NCI-H2029 treated with DMSO at 0.1 percent for 48 hours (cell line): ENCODE measurements at places on chromosomes 7 and 10.

DNA sequence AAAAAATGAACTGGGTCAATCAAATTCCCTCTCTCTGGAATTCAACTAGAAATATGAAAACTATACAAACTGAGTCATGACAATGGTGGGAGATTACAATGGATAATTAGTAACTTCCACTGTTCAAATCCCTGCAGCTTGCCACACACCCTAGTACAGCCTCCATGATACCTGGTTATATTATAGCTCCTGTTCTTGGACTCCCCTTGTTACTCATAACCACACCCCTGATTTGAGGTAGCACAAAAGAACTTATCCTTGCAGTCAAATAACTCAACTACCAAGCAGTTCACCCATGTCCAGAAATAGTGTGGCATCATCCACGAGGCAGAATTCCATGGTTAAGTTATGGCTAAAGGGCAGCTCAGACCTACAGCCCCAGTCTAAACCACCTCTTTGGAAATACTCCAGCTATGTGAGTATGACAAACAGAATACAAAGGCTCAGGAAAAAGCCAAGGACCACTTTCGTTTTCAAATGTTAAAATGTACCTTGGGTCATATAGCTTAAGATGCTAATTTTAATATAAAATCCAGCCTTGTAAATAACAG lies 164.7 kb downstream of the CPEB3 start:
- DNase-seq: no peak

- DNase-seq: no peak
Measured at GRCh38 chr10:58115218-58116050, 152.3 kb downstream of the IPMK start.

GRCh38 chr10:121516093-121516865 lies 82.0 kb downstream of the FGFR2 start:
- DNase-seq: no peak

DNA sequence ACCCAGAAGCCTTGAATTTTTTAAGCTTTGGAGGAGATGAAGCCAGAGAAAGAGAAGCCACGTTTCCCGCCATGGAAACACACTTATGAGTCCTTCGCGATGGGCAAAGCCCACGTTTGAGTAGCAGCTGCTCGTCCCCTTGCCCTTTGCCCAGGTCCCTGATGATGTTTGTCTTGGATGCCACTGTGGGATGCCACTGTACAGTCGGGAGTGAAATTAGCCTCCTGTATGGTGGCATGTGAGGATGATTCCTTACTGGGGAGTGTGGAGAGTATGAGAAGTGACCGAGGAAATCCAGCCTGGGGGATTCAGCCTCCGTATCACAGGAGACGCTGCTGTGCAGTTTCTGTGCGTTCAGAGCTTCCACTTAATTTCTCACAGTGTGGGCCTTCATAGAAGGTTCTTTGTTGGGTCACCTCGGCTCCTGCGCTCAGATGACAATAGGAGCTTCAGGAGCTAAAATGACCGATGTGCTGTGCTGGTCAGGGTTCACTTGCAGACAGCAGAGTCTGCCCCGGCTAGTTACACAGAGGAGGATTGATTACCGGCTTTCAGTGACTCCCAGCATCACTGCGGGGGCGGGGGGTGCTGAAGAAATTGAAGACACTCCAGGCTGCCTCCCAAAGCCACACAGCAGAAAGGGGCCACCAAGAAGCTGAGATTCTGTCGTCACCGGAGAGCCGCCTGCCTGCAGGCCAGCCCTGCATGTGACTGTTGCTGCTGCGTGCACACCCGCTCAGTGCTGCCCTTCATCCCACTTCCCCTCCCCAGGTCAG lies 122.1 kb upstream of the SFMBT2 start:
- no peak for DNase-seq

- no peak for DNase-seq
Measured at GRCh38 chr7:120023494-120024167, 249.3 kb upstream of the KCND2 start.

DNA sequence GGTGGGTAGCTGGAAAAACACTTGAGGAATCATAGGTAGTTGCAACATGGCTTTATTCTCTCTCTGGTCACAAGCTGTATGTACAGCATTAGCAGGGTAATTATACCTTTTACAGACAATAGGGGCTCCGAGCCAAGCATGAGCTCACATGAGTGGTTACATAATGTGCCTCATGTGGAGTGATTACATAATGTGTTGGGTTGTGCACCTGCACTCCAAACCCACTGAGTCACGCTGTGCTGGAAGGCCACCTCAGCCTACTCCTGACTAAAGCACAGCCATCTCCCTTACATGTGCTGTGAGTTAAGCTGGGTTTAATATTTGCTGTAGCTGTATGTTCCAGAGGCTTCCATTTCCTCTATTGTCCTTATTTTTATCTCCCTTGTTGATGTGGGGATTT lies 348.7 kb upstream of the SEMA3C start:
- no peak for DNase-seq

GRCh38 chr7:51006483-51007235 lies 224.0 kb upstream of the GRB10 start:
- DNase-seq: no peak

- DNase-seq: no peak
Measured at GRCh38 chr10:88705958-88706357, at the start of gene LIPK. Gene LIPK (plus strand): TSS chr10:88706249. CDS start chr10:88724544, 18,295 bp downstream.

DNA sequence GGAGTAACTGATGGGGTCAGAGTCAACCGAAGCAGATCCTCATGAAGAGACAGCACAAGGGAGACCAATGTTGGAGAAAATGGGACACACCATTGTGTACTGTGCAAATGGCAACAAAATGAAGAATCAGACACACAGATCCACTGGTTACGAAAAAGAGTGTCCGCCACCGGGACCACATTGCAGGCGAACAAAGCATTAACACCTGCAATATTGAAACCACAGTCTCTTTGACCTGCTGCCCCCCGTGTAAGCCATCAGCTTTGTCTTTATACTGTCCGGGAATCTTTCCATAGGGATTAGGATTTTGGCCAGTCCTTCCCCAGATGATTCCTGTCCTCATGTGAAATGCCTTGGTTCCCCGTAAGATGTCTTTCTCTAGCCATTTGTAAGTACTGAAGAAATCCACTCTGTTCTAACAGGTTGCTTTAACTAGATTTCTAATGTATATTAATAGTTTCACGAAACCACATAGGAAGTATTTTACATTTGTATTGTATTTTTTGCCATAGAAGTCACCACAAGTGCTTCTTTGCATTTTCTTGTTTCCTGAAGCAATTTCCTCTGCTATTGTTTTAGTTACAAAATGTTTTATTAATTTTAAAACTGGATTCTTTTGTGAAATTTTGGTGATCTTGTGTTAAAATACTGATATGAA lies 140.8 kb upstream of the NFE2L3 start:
- no peak for DNase-seq

GRCh38 chr7:148521271-148521670 lies 69.3 kb upstream of the C7orf33 start:
- no peak for DNase-seq

GRCh38 chr7:33581236-33581635 lies 324.1 kb upstream of the BMPER start:
- DNase-seq: no peak

DNA sequence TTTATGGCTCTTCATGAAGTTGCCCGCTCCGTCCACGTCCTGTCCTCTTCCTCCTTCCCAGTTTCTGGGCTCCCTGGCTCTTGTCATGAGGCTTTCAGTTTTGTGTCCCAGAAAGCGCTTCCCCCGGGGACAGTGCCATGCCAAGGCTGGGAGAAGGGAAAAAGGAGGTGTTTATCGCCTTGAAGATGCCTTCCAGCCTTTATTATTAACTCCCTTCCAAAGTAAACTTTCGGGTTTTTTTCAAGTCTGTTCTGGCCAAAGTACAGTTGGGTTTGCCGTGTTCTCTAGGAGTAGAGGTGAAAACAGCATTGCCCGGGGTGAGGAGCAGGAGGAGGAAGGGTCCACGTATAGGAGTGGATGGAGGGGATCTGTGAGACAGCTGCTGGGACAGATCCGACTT lies 117.2 kb downstream of the CUX1 start:
- no peak for DNase-seq
